Stimulated activated CD8-positive, alpha-beta memory T cell treated with anti-CD3 and anti-CD28 coated beads, Interleukin-4, amount 100 ng/mL, for 1 hour (primary cell): ENCODE measurements at places on chromosomes 11 and 22.

- DNase-seq, result peak; percentile 55
Observed at GRCh38 chr22:45645526-45646414, 25.9 kb upstream of the ATXN10 start.

GRCh38 chr11:46710821-46711269 is 8.2 kb upstream of the F2 start:
- DNase-seq, result no peak

GRCh38 chr11:104222464-104222863 is 58.5 kb upstream of the PDGFD start:
- no peak for DNase-seq

DNA sequence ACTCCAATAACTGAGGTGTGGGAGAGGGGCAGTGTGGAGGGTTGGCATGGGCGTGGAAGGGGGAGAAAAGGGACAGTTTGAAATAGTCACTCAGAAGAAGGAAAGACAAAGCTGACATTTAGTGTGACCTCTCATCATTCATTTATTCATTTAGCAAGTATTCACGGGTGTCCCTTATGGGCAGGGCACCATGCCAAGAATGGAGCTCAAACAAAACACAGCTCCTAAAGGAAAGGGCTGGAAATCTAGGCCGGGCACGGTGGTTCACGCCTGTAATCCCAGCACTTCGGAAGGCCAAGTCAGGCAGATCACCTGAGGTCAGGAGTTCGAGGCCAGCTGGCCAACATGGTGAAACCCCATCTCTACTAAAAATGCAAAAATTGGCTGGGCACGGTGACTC is 19.4 kb upstream of the DGKZ start:
- no peak for DNase-seq

DNA sequence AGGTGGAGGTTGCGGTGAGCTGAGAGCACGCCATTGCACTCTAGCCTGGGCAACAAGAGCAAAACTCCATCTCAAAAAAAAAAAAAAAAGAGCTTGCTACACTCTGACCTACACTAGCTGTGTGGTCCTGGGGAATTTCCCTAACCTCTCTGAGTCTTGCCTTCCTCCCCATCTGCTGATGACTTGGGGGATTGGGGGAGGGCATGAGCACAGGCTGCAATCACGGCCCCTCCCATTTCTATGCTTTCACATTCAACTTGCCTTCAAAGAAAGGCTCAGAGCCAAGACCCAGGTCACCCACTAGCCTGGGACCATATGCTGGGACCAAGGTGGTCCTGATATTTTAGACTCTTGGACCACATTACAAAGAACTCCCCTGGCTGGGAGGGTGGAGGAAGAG is 39.8 kb upstream of the TEF start:
- DNase-seq, result no peak

- no peak for DNase-seq
Observed at GRCh38 chr11:117835576-117835975, 11.0 kb upstream of the FXYD2 start.

DNA sequence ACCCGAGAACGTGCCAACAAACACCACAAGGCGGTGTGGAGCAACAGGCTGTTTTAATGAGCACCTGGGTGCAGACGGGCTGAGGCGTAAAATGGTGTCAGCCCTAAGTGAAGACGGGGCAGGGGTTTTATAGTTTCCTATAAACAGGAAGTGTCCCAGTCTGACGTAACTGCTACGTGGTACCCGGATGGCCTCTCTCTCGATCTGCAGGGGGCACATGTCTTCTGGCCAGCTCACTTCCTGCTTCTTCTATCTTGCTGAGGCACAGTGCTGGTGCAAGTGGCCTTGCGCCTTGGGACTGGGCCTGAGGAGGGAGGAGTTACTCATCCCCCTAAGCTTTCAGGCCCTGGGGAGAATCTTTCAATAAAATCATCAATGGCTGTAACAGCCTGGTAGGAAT is 20.9 kb downstream of the OOSP3 start:
- DNase-seq, result no peak

DNA sequence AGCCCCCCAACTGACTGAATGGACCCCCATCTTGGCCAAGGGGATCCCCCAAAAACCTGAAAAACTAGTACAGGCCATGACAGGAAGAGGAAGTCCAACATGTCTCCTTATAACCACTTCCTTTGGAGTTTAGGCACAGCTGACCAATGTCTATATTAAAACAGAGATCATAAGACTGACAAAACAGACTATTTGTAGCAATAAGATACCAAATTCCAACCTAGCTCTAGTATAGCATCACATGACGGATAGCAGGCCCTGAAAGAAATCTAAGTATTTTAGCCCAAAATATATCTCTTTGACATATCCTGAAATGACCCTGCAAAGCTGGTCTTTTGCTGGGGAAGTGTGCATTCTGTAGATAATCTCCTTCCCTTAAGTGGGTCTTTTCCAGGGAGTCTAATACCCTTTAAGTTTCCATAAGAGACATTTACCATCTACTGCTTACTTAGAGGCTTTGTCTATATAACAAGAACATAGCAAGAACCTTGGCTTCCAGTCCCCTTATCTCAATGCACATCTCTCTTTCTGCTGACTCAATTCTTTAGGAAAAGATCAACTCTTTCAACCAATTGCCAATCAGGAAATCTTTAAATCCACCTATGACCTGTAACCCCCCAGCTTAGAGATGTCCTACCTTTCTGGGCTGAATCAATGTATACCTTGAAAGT is 34.9 kb upstream of the ACER3 start:
- DNase-seq, result no peak

DNA sequence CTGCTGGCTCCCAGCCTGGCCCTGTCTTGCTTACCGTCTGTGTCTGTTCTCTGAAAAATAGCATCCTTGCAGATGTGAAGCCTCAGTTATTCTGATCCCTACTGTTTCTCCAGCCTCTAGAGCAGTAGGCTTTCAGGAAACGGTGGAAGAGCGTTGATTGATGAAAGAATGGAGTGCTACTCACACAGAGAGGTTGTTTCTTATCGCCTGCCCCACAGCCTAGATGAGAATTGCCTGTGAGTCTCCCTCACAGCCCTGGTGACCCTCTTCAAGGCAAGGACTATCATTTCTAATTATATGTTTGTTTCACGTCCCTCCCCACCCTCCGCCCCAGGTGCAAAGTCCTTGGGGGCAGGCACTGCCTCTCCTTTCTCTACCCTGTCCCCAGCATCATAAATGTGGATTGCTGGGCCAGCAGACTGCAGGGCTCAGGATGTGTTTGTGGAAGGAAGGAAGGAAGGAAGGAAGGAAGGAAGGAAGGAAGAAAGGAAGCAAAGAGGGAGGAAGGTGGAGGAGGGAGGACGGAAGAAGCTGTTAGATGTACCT is 575.3 kb upstream of the B3GAT1 start:
- DNase-seq, result no peak

DNA sequence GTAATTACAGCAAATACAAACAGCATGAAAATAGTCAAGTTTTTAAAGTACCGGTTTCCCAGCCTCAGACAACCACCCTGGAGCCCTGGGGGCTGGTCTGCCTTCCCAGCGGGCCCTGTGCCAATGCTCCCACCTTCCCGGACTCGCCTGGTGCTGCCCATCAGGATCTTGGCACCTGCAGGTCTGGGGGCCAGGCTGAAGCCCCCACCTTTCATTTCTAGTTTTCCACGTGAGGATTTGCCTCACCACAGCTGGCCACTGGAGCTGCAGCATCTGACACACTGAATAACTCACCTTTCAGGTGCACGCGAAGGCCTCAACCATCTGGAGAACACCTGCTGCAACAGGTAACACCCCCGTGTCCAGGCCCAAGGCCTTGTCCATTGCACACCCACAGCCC is 108.7 kb upstream of the THY1 start:
- DNase-seq, result no peak

DNA sequence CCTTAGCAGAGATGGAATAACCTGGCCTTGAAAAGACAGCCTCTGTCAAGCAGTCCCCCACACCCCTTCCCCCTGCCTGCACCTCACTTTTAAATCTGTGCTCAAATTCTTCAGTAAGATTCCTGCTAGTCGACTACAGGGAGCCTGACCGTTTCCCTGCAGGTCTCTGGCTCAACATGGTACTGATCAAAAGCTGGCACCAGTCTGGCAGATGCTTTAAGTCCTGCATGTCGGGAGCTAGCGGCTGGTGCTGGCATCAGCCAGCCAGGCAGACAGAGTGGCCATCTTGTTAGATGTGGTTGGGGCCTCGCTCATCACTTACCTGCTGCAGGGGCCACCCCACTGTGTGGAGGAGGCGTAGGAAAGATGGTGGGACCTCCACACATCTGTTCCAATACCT is 204.4 kb upstream of the SORL1-AS1 start:
- DNase-seq, result no peak

GRCh38 chr22:32620992-32621391 is 146.4 kb downstream of the FBXO7 start:
- DNase-seq, result no peak

- no peak for DNase-seq
Observed at GRCh38 chr11:57541169-57541568, 3.8 kb downstream of the SMTNL1 start.

DNA sequence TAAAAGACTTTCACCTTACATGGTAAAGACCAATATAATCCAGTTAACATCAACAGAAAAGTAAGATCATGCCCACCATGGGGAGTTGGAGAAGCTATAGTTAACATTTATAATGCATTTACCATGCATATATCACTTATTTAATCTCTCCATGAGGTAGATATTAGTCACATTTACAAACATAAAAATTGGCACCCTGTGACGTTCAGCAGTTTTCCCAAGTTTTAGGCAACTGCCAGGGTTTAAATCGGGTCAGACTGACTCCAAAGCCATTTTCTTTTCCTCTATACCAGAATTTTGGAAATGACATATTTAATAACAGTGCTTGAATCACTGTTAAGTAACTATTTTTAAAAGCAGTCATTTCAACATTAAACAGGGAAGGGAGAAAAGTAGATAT is 266.3 kb downstream of the DDX10 start:
- DNase-seq, result no peak

DNA sequence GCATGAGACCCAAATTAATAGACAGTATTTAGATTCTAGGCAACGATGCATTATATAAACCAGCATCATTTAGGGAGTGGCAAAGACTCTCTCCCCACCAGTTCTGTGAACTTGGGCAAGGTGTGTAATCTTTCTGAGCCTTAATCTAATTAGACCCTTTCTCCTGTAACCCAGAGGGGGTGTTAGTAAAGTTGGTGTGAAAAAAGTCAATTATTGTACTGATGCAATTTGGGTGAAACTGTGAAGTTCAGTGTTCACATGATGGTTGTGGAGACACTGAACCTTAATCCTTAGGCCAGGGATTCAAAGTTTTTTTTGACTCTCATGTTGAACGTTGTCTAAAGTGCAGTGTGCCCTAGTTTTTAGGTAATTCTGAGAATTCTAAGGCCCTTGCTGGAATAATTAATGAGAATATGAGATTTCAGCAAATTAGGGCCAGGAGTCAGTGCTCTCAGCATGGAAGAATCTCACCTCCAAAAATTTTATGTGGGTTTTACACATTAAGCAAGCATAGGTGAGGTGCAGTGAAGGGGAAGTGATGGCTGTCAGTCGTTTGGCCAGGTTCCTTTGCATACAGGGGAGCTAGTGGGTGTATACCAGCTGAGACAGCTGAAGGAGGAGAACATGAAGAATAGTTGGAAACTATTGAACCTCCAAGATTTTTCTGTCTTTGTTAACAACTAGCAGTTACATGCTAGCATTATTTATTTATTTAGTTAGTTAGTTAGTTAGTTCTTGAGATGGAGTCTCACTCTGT is 94.2 kb downstream of the PTPRJ start:
- no peak for DNase-seq

- DNase-seq, result peak; percentile 23
Observed at GRCh38 chr11:32052215-32052614, 38.7 kb upstream of the RCN1 start.

- no peak for DNase-seq
Observed at GRCh38 chr11:62646825-62647608, 604 bp upstream of the GANAB start.

DNA sequence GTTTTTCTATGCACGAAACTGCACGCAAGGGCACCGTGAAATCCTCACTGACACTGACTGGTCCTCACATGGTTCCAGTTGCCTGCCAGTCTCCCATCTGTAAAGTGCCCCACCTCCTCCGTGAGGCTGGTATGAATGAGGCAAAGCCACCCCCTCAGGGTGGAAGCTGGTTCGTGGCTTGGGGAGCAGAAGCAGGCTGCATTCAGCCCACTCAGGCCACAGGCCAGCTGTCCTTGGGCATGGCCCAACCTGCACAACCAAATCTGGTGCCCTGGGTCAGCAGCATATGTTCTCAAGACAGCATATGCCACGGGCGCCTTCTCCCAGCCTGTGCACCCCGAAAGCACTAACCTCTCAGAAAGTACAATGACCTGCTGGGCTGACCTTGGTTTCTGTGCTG is 29.3 kb downstream of the SERPINH1 start:
- no peak for DNase-seq

GRCh38 chr11:84870486-84870885 is 756.7 kb downstream of the DLG2 start:
- DNase-seq, result no peak

DNA sequence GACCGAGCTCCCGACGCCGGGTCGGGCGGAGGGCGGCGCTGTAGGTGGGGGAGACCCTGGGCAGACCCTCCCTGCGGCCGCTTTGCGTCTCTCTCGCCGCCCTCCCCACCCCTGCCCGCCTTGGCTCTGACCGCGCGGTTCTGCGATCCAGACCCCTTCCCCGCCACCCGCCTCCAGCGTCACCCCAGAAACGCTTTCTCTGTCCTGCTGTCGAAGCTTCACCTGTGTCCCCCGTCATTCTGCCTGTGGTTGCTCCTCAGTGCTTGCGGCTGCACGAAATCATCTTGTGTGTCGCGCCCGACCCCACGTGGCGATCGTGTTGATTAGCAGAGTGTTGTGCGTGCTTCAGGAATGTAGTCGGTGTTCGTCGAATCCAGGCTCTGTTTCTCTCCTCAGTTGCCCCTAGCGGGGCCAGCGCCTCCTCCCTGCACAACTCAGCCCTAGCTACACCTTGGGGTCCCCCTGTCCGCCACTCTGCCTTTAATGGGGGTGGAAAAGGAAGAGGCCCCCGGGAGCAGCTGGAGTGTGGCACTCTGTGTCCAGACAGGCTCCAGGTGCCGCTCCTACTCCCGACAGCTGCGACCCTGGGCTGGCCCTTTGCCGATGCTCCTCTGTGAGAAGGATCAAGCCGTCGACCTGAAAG is 851 bp downstream of the PTDSS2 start:
- peak; percentile 63 for DNase-seq

- DNase-seq, result no peak
Observed at GRCh38 chr11:11989774-11990744, 18.4 kb downstream of the DKK3 start.

GRCh38 chr11:115357066-115357465 is 147.1 kb downstream of the CADM1 start:
- DNase-seq, result no peak

GRCh38 chr11:122162095-122162494 is 46.1 kb upstream of the BLID start:
- DNase-seq, result no peak

- no peak for DNase-seq
Observed at GRCh38 chr11:48141475-48142122, 75.0 kb upstream of the OR4B1 start.

DNA sequence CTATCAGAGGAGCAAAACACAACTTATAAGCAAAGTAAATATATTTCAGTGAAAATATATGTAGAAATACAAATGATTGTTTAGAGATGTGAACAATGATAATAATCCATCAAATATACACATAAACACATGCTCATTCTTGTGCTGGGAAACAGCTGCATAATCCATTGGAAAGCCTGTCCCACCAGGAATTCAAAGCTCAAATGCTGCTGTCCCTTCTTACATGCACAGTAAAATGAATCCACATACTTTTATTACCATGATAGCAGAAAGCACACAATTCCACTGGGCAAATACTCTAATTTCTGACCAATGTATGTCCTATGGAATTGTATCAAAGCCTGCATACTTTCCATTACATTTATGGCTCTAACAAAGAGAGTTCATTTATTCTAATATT is 44.5 kb downstream of the SOX6 start:
- no peak for DNase-seq

- DNase-seq, result no peak
Observed at GRCh38 chr11:22276535-22276934, 61.6 kb upstream of the SLC17A6 start.
